ENCODE measurements at places on chromosomes 16 and 17.

DNA sequence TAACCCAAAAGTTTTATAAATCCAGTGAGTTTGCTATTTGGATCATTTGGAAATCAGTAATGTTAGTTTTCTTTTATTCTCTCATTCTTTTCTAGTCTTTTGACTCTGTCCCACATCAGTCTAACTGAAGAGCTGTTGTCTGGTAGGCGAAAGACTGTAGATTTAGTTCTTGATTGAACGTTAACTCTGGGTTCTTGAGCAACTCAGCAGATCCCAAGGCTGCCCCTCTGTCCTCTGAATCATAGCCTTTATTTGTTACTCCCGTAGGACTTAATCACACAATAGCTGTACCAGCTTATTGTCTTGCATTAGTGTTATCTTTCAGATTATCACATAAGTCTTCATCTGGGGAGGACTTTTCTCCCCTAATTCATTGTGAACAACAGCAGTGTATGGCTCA is 119.3 kb upstream of the TOM1L1 start:
- no peaks in the 10 kb centered on the region for H3K36me3 ChIP-seq
- H3K4me3 ChIP-seq = no peak overlapping the region
- no peak for DNase-seq
- no peaks in the 10 kb centered on the region for H3K27me3 ChIP-seq

- H3K27me3 ChIP-seq = no peaks in the 10 kb centered on the region
- H3K36me3 ChIP-seq = no peaks in the 10 kb centered on the region
- no peak overlapping the region for H3K27ac ChIP-seq
- peaks cover 5% of the 10 kb centered on the region for H3K4me1 ChIP-seq
- no peak overlapping the region for H3K4me3 ChIP-seq
These were observed 213.4 kb downstream of the SOX9 start for GRCh38 chr17:72334205-72334604.

- no peaks in the 10 kb centered on the region for H3K4me1 ChIP-seq
- H3K27me3 ChIP-seq = no peaks in the 10 kb centered on the region
- no peaks in the 10 kb centered on the region for H3K36me3 ChIP-seq
- DNase-seq = no peak
- H3K4me3 ChIP-seq = no peak overlapping the region
- no peak overlapping the region for H3K27ac ChIP-seq
These were observed 155.9 kb upstream of the DYNLRB2 start for GRCh38 chr16:80384862-80385261.

- H3K36me3 ChIP-seq = no peaks in the 10 kb centered on the region
- peak overlapping the region; percentile 26 for H3K27ac ChIP-seq
- no peak for DNase-seq
- H3K4me1 ChIP-seq = peaks cover 13% of the 10 kb centered on the region
These were observed 5.0 kb upstream of the RARA start for GRCh38 chr17:40303708-40304551.

GRCh38 chr17:73324711-73325526 is 13.1 kb upstream of the CDC42EP4 start:
- H3K27ac ChIP-seq = no peak overlapping the region
- H3K4me1 ChIP-seq = no peaks in the 10 kb centered on the region
- H3K4me3 ChIP-seq = no peak overlapping the region
- DNase-seq = no peak
- no peaks in the 10 kb centered on the region for H3K36me3 ChIP-seq

GRCh38 chr16:22366889-22367288 is 7.5 kb downstream of the CDR2 start:
- H3K27me3 ChIP-seq = no peaks in the 10 kb centered on the region
- no peak overlapping the region for H3K4me3 ChIP-seq
- H3K36me3 ChIP-seq = peaks cover 6% of the 10 kb centered on the region

- H3K4me3 ChIP-seq = no peak overlapping the region
- no peaks in the 10 kb centered on the region for H3K27me3 ChIP-seq
- no peaks in the 10 kb centered on the region for H3K4me1 ChIP-seq
These were observed 191.1 kb upstream of the IRX3 start for GRCh38 chr16:54477714-54478113.

DNA sequence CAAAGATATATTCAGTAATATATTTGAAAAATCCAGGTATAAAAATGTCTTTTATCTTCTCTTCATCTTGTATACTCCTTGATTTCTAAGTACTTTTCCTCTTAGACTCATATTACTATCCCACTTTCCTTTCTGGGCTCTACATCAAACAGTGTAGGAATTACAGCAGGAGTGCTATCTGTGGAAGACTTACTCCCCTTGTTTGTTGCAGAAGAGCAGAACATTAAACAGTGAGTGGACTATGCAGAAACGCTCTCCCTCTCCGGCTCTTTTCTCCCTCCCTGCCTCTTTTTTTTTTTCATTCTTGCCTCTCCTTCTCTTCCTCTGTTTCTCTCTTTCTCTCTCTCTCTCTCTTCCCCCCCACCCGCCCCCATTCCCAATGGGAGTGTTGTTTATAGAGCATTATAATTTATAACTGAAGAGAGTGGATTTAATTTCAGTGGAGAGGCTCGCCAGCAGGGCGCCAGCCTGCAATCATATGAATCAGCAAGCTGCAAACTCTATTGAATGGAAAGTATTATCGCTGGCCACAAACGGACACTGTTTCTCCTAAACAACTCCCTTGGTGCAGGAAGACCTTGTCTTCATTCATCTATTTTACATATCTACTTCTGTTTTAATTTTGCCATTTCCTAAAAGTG is 242.3 kb upstream of the TBX2 start:
- no peak for DNase-seq
- H3K4me1 ChIP-seq = no peaks in the 10 kb centered on the region
- H3K27me3 ChIP-seq = no peaks in the 10 kb centered on the region
- no peak overlapping the region for H3K27ac ChIP-seq
- no peak overlapping the region for H3K4me3 ChIP-seq
- no peaks in the 10 kb centered on the region for H3K36me3 ChIP-seq

- H3K4me1 ChIP-seq = no peaks in the 10 kb centered on the region
- H3K27me3 ChIP-seq = no peaks in the 10 kb centered on the region
- DNase-seq = no peak
- no peak overlapping the region for H3K4me3 ChIP-seq
These were observed 113.2 kb downstream of the SOX9 start for GRCh38 chr17:72233986-72234385.

GRCh38 chr16:30028438-30029076 is 2.5 kb downstream of the TLCD3B start:
- H3K27me3 ChIP-seq = peaks cover 26% of the 10 kb centered on the region
- H3K4me3 ChIP-seq = no peak overlapping the region
- no peaks in the 10 kb centered on the region for H3K36me3 ChIP-seq
- DNase-seq = no peak
- no peaks in the 10 kb centered on the region for H3K4me1 ChIP-seq
- no peak overlapping the region for H3K27ac ChIP-seq

DNA sequence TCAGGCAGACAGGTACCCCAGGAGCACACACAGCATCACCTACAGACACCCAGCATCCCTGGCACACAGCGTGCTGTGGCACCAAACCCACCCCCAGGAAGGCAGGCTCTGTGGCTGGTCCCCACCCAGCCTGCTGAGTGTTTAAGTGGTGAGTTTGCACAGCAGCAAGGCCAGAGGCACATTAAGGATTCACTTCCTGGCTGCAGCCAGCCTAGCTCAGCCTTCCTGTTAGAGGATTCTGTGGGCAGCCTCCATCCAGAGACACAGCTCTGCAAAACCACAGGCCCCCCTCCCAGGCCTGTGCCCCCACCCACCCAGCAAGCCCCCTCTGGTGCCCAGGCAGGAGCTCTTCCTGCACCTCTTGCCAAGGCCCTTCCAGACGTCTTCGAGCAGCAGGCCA is 36.1 kb upstream of the PHB1 start:
- H3K27ac ChIP-seq = no peak overlapping the region
- H3K36me3 ChIP-seq = no peaks in the 10 kb centered on the region
- no peaks in the 10 kb centered on the region for H3K27me3 ChIP-seq
- no peaks in the 10 kb centered on the region for H3K4me1 ChIP-seq
- no peak overlapping the region for H3K4me3 ChIP-seq

DNA sequence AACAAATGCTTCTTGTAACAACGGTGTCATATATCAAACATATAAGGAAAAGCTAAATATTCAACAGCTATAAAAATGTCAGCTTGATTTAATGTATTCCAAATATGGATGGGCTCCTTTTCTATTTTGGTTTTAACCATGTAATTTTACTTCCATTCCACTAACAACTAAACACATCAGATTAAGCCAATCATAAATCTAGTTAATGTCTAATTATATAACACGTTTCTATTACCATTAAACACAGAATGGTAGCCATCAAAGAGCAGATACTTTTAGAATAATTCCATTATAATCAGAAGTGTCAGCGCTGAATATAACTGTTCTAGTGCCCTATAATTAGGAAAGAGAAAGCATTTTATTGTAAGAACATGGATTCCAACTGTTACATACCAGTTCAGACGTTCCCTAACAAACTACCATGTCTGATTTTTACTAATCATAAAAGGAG is 10.0 kb downstream of the CMC2 start:
- H3K27ac ChIP-seq = peak overlapping the region; percentile 19
- H3K36me3 ChIP-seq = no peaks in the 10 kb centered on the region
- H3K4me3 ChIP-seq = peak overlapping the region; percentile 2
- H3K4me1 ChIP-seq = no peaks in the 10 kb centered on the region

- peak overlapping the region; percentile 32 for H3K27ac ChIP-seq
- no peaks in the 10 kb centered on the region for H3K27me3 ChIP-seq
- no peak overlapping the region for H3K4me3 ChIP-seq
- peaks cover 3% of the 10 kb centered on the region for H3K36me3 ChIP-seq
- DNase-seq = peak; percentile 67
These were observed 21.7 kb downstream of the ACSF3 start for GRCh38 chr16:89115216-89115861.

GRCh38 chr17:32350666-32351418 is 885 bp downstream of the ZNF207 start:
- peak overlapping the region; percentile 86 for H3K4me3 ChIP-seq
- H3K27me3 ChIP-seq = no peaks in the 10 kb centered on the region
- DNase-seq = peak; percentile 48
- peaks cover 13% of the 10 kb centered on the region for H3K4me1 ChIP-seq

DNA sequence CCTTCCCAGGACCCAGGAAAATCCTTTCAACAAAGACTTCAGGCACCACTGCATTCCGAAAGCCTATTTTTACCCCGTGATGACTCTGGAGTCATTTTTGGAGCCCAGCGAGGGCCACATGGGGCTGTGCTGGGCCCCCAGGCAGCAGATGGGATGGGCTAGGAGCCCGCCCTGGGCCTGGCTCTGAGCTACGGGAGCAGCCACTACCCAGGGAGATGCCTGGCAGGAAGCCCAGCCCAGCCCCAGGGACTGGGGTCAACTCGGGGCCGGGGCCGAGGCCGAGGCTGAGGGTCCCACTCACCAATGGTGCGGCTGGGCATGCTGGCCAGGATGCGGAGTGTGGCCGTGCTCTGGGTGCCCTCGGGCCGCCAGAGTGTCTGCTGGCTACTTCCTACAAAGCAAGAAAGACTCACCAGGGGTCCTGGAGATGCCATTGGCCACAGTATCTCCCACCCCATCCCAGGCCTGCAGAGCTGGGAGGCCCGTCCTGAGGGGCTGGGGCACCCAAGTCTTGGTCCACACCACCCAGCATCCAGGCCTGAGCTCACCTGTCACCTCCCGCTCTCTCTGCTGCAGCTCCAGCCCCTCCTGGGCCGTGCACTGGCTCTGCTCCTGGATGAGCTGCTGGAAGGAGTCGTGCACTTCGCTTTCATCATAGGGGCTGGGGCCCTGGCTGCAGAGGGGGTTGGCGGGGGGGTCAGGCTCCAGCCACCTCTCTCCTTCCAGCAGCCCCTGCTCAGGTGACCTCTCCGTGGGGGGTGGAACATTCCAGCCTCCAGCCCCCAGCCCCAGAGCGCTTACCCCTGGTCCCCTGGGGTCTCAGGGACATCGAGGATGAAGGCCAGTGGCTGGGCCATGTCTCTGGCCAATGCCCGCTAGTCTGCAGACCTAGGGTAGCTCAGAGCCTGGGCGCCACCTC is 2.3 kb downstream of the TMC6 start:
- peak overlapping the region; percentile 92 for H3K27ac ChIP-seq
- H3K4me1 ChIP-seq = peaks cover 16% of the 10 kb centered on the region
- peaks cover 5% of the 10 kb centered on the region for H3K36me3 ChIP-seq
- peak overlapping the region; percentile 5 for H3K4me3 ChIP-seq

DNA sequence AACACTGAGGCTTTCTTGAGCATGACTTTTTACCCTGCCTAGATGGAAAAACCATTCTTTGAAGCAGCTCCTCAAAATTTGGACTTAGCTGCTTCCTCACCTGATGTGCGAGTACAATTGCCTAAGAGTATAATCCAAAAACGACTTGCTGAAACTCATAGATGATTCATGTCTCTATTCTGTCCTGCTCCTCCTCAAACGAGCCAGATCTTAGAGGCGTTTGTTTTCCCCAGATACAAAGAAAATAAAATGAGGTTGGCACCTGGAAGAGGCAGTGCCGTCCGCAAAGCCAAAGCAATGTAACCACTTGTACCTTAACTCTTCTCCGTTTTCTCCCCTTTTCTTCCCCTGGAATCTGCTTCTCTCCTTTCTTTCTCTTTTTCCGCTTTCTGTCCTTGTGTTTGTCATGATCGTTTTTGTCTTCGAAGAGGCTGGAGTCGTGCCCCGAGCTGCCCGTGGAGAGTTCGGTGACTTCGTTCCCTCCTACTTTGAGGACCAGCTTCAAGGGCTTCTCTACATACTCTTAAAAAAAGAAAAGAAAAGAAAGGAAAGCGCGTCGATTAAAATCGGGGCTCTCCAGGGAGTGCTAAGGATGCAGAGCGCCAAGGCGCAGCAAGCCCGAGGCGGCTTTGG is 895 bp downstream of the BRD7 start:
- H3K27me3 ChIP-seq = no peaks in the 10 kb centered on the region
- peaks cover 4% of the 10 kb centered on the region for H3K36me3 ChIP-seq
- no peak overlapping the region for H3K27ac ChIP-seq
- peak overlapping the region; percentile 92 for H3K4me3 ChIP-seq

DNA sequence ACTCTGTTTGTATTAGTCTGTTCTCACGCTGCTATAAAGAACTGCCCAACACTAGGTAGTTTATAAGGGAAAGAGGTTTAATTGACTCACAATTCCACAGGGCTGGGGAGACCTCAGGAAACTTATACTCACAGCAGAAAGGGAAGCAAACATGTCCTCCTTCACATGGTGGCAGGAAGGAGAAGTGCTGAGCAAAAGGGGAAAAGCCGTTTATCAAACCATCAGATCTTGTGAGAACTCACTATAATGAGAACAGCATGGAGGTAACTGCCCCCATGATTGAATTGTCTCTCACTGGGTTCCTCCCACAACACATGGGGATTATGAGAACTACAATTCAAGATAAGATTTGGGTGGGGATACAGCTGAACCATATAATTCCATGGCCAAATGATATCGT is 30.9 kb downstream of the ABCC1 start:
- H3K4me1 ChIP-seq = no peaks in the 10 kb centered on the region
- no peak overlapping the region for H3K4me3 ChIP-seq
- no peak overlapping the region for H3K27ac ChIP-seq
- no peak for DNase-seq

GRCh38 chr17:7266784-7267183 is 4.5 kb upstream of the CLDN7 start:
- no peaks in the 10 kb centered on the region for H3K27me3 ChIP-seq
- H3K4me3 ChIP-seq = no peak overlapping the region
- H3K27ac ChIP-seq = peak overlapping the region; percentile 8
- H3K4me1 ChIP-seq = no peaks in the 10 kb centered on the region
- DNase-seq = no peak

GRCh38 chr17:35243561-35244340 is 879 bp downstream of the SLFN5 start:
- H3K4me3 ChIP-seq = peak overlapping the region; percentile 48
- H3K27ac ChIP-seq = peak overlapping the region; percentile 92
- peak; percentile 34 for DNase-seq
- H3K27me3 ChIP-seq = no peaks in the 10 kb centered on the region
- no peaks in the 10 kb centered on the region for H3K4me1 ChIP-seq

Measured in colonic mucosa (tissue), 4 donors.